ENCODE measurements at places on chromosomes 4 and X.

DNA sequence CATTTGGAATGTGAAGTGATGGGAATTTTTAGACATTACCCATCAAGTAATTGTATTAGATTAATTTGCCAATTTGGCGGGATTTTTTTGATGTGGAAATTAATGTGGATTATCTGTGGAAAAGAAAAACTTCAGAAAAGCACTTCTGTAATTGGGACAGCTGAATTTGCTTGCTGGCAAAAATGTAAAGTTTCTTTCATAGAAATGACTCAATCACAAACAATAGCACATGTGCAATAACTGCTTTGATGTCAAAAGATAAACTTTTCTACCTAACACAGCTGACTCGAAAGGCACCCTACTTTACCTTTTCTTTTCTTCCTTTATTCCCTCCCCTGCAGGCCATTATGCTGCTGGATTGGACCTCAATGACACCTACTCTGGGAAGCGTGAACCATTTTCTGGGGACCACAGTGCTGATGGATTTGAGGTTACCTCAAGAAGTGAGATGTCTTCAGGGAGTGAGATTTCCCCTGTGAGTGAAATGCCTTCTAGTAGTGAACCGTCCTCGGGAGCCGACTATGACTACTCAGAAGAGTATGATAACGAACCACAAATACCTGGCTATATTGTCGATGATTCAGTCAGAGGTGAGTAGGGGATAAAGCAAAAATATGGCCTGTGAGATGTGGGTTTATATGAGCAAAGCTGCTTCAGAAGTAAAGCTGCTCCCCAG lies 1.4 kb downstream of the AREG start:
- no peak for DNase-seq

- DNase-seq: no peak
Observed at GRCh38 chr4:127967141-127967775, 2.1 kb downstream of the ABHD18 start.

GRCh38 chrX:102155806-102156179 lies at the start of gene BEX5:
Gene BEX5, minus strand, starts transcription at chrX:102155977. Its CDS starts 1,712 bp downstream, at chrX:102154265.
- peak; percentile 73 for DNase-seq

DNA sequence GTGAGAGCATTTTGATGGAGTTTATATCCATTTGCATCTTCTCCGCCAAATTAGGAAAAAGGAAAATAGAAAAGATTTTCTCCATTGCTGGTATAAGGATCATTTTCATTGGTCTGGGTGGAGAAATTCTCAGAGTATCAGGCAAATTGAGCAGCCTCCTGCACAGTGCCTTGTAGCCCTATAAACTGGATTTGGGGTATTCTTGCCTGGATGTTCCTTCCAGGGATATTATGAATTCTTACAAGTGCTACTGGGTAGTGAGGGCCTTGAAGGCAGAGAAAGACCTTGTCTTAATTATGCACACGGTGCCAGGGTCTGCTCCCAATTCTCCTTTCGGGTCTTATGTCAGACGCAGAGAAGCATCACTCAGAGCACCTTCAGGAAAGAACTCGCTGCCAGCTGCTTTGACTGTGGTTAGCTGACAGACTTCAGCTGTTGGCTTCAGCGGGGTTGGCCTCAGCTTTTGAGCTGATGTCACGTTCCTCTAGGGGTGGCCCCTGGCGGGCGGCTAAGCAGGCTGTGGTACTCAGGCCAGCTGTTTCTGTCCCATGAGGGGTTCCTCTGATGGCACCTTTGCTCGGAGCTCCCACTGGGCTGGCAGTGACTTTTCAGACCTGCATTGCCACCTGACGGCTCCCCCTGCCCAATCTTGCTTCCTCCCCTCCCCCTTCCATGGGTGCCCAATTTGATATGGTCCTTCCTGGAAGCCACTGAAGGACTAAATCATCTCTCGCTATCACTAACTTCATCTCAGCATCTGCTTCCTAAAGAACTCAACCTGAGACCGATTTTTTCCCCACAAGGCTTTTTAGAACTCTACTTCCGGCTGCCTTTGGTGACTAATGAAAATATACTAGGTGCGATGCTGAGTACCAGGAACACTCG lies 519.5 kb downstream of the BCOR start:
- DNase-seq: no peak

DNA sequence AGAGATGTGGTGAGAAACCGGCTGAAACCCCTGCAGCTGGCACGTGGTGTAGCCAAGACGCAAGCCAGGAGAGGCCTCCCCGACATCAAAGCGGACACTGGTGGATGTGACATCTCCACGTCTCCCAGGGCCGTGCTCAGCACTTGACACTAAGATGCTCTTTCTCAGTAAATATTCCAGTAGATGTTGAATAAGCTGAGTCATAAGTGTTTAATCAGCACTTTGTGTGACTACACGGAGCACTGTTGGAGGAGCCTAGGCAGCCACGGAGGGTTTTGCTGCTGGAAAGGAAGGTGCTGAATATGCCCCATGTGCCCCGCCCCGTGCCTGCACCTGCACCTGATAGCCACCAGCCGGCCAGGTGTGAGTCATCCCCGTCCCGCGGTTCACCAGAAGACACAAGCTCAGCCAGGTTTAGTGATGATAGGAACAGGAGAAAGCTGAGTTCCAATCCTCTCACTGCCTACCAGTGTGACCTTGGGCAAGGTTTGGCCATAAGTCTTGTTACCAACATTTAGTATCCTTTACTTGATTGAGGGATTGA lies 29.0 kb upstream of the C4orf50 start:
- no peak for DNase-seq

GRCh38 chr4:181213551-181213950 lies 1029.7 kb upstream of the TENM3 start:
- DNase-seq: no peak

GRCh38 chr4:91957963-91958362 lies 345.8 kb upstream of the GRID2 start:
- no peak for DNase-seq

- DNase-seq: no peak
Observed at GRCh38 chr4:40782876-40783275, 33.1 kb downstream of the NSUN7 start.

DNA sequence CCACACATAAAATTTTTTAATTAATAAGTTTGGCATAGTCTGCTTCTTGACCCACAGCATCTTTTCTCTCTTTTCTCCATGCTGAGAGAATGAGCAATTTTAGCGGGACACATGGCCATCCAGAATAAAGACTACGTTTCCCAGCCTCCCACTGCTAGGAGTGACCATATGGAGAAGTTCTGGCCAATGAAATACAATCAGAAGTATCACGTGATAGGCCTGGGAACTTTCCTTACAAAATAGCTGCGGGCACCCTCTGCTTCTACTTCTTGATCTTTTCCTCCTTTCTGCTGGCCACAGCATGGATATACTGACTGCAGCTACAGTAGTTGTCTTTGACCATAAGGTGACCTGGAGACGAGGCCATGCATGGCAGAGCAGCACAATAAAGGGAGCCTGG lies 348.0 kb downstream of the BCOR start:
- DNase-seq: no peak

DNA sequence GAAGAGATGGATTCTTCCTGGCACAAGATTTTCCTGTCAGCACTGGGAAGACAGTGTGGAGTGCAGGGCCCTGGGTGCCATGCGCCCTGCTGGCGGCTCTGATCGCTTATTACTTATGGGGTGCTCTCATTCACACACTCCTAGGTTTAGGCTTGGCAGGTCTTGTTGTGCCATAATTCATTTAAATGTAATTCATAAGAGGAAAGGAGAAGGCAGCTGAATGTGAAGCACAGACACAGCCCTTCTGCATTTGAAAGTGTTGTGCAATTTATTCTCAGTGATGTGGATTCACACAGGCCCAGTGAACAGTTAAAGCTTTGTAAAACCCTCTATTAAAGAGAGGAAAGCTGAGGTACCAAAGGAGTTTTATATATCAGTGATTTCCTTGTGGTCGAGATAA lies 249.7 kb downstream of the C4orf33 start:
- no peak for DNase-seq

DNA sequence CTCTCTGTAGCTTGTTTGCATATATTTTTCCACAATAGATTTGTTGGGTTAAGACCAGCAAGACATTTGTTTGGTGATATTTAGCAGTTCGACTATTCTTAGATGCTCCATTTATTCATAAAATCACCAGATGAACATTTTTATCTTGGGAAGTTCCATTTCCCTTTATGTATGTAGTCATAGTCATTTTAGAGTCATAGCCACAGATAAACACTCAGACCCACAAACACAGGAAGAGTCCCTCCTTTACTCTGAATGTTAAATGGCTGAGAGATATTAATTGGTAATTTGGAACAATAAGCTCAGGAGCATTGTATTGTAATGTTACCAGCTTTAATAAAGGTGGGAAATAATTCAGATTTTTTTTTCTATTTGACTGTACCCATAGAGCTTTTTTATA lies 1608.7 kb downstream of the STIM2 start:
- no peak for DNase-seq

DNA sequence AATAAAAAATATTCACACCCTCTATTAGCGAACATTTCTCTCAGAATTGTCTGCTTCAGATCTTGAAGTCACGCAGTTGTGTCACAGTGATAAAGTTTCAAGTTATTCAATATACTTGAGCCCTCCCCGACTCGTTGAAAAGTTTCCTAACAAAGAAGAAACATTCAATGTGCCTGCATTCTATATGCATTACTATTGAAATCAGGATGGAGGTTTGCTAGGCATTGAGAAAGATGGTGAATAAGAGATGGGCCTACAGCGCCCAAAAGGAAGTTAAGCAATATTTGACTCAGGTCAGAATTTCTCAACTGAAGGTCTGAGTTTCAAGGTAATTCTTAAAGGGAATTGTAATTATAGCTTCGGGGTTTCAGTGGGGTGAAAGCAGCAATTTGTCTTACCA lies 6.1 kb downstream of the TCEANC start:
- no peak for DNase-seq

DNA sequence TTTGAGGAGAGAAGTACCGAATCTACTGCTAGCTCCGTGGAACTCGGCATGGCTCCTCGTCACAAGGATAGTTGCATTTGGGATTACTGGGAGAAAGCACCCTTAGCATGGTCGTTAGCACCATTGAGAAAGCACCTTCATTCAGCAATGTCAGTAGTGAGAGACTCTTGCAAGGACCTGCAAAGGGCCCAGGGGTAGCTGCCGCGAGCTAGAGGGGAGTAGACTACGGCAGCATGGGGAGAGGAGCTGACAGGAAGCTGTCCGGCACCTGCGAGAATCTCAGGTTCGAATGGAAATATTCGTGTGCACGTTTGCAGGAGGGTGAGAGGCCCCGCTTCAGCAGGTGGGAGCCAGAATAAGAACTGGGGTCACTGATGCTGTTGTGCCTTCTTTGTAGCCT lies 20.2 kb downstream of the TLR10 start:
- no peak for DNase-seq

DNA sequence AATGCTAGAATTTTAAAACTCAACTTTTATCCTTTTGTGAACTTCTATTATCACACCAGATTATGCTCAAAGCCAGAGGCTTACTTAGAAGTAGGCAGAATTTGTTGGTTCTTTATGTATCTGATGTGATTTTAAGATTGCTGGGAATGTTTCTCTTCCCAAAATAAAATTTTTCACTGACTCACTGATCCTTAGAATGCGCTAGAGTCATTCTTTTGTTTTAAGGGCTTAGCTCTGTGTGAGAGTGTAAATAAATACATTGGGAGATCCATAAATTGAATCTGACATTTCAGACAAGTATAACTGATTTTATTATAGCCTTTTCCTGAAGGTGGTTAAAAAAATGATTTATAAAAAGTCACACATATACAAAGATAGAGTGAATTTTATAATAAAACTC lies 101.3 kb downstream of the LARP1B start:
- DNase-seq: no peak

DNA sequence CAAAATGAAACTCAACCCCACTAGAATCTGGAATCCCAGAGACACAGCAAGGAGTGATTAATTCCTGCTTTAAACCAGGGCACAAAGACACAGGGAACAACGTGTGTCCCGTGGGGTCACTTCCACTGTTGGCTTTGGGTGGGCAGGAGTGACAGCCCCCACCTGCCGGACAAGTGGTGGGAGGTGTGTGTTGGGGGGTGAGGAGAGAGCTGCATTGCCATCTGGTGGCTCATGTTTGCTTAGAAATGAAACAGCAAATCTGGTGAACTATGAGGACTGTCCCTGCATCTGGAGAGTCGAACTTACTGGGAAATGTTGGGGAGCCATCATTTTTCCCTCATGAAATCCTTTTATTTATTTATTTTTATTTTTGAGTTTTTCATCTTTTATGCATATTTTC lies 75.9 kb upstream of the AFAP1 start:
- DNase-seq: no peak

DNA sequence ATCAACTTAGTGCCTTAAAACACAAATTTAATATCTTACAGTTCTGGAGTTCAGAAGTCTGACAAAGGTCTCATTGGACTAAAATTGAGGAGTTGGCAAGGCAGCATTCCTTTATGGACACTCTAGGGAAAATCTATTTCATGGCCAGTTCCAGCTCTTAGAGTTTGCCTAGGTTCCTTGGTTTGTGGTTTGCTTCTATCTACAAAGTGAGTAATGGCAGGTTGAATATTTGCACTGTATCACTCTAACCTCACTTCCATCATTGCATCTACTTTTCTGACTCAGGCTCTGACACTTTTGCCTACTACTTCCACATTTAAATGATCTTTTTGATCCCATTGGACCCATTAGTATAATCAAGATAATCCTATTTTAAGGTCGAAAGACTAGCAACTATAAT lies 64.7 kb upstream of the PCDH10 start:
- no peak for DNase-seq

DNA sequence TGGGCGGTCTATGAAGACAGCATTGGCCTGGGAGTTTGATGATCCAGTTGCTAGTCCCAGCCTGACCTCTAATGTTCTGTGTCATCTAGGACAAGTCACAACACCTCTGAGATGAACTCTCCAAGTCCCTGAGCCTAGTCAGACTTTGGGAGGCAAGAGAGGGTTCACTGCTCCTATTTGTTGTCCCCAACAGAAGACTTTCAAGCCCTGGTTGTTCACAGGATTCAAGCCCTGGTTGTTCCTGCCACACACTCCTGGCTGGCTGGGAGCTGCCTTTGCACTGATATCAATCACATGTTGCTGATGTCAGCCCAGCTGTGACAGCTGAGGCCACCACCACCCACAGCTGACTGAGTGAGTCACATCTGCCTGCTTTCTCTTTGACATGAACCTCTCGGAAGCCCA lies 253.2 kb upstream of the RASGEF1B start:
- peak; percentile 55 for DNase-seq

GRCh38 chr4:64340218-64341110 lies 68.8 kb downstream of the TECRL start:
- DNase-seq: no peak

- no peak for DNase-seq
Observed at GRCh38 chr4:110770353-110770752, 147.5 kb upstream of the PITX2 start.

- no peak for DNase-seq
Observed at GRCh38 chr4:186814535-186815070, 90.9 kb upstream of the FAT1 start.

DNA sequence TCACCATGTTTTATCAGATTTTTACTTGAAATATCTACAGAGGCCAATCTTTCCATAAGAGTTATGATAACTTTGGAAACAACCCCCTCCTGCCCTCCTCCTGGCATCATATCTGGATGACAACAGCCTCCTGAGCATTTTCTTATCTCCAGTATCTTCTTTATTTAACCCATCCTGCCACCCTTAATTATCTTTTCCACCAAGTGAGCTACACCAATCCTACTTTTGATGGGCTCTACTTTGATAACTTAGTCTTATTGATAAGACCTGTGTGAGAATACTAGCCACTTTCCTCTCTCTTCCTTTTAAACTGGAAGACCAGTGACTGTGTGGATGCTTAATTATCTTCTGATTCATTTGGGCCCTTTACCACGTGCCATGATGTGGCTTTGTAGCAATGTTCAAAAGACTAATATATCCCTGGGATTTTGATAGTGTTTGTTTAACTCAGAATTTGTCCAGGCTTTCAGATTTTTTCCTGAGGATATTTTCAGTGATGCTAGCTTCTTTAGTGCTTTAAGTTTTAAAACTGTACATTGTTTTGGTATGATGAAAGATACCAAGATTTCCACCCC lies 330.1 kb upstream of the GIMD1 start:
- no peak for DNase-seq
